Activated CD4-positive, CD25-positive, alpha-beta regulatory T cell treated with anti-CD3 and anti-CD28 coated beads, Interleukin-2, amount 50 U/mL, for 24 hours (primary cell): ENCODE measurements at places on chromosomes 3 and 15.

- ATAC-seq: no peak
These were observed 171.8 kb upstream of the CDIN1 start for GRCh38 chr15:36407647-36408046.

DNA sequence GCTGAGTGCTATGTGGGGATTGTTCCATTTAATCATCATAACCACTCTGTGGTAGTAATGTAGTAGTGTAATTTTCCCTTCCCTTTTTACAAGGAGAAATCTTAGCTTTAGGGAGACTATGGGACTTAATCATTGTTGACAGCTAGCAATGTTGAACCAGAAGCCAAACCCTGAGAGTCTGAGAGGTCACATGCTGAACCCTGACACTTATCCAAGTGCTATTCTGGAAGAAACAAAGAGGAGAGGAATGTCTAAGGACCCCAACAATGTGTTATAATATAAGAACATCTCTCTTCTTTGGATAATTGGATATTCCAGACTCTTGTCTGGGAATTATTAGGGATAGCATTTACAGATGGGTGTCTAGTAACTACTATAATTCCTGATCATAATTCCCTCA, 58.4 kb downstream of the GAP43 start:
- no peak for ATAC-seq

- peak; percentile 36 for ATAC-seq
These were observed 670 bp downstream of the PRKCI start for GRCh38 chr3:170222647-170223541.

- no peak for ATAC-seq
These were observed 24.4 kb downstream of the LARS2 start for GRCh38 chr3:45412763-45413162.

DNA sequence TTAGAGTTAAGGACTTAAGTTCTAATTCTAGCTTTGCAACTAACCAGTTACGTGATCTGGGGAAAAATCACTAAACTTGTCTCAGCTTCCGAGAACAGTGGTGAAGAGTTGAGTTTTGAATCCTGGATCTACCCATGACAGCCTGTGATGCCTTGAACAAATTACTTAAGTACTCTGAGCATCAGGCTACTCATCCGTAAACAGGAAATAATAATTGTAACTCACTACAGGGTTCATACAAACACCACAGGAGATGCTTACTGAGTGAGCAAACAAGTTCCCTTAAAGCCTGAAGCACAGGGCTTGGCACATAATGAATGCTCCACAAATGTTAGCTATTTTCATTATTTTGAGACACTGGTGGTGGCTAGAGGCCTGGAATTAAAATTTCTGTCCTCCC, 158.8 kb downstream of the ERC2 start:
- no peak for ATAC-seq

GRCh38 chr3:12458901-12459300, 25.4 kb upstream of the TSEN2 start:
- ATAC-seq: no peak

DNA sequence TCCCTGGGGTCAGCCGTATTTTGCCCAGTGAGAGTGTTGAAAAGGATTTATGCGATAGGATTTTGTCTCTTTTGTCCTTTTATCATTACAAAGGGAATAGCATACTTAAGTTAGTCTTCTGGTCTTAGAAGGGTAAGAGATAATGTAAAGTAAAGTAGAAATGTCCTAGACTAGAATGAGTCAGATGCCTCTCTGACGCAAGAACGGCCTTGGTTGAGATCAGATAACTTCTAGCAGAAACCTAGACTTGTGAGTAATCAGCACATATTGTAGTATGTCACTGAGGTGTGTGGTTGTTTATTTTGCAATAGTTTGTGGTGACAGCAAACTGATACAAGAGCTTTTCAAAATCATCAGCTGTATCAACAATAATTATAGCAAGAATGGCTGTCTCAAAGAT, 866.1 kb downstream of the NSUN3 start:
- ATAC-seq: no peak

- ATAC-seq: no peak
These were observed 104.7 kb downstream of the UNC13C start for GRCh38 chr15:54082836-54083492.

DNA sequence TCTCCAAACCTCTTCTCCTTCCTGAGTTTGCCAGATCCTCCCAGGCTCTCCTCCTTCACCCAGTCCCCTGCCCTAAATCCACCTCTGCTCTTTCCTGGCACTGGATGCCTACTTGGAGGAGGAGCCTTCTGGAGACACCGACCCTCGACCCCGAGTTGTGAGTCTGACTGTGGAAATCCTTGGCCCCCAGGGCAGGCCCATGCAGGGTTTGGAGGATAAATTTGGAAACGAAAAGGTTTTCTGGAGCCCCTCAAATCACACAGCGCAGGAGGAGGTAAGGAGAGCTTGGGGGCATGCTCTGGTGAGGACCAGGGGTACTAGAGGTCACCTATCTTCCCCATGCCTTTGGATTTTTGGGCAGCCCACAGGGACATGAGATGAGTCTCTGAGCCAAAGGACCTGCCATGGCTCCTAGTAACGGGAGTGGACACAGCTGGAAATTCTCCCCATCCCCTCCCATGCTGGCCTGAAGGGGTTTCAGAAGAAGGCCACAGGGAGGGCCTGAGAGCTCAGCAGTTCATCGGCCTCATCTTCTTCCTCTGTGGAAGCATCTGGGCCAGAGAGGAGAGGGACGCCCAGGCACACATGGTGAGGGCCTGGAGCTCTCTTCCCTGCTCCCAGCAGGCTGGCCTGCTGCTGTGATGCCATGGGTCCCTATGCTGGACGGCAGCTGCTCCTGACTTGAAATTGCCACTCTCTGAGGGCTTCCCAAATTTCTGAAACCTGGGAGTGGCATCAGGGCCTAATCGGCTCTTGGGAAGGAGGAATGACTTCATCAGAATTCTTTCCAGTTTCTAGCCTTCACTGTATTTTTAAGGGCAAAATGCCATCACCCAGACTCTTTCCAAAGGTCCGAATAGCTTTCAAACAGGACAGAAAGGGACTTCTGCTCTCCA, 68.6 kb upstream of the ITGA11 start:
- ATAC-seq: no peak

DNA sequence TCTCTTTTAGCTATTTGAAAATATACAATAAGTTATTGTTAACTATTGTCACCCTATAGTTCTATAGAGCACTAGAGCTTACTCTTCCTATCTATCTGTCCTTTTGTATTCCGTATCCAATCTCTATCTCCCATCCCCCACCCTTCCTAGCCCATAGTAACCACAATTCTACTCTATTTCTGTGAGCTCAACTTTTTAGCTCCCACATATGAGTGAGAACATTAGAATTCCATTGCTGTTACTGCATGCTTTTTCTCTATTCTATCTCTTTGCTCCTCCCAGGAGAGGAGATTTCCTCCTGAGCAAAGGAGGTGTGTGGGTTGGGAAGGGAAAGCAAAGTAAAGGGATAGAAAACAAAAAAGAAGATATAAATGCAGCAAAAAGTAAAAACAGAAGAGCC, 105.6 kb upstream of the SLC4A7 start:
- ATAC-seq: no peak

- no peak for ATAC-seq
These were observed at the start of gene A4GNT for GRCh38 chr3:138132239-138132638. TSS of gene A4GNT (minus strand) at chr3:138132390. CDS start at chr3:138131256, 1,134 bp downstream.

DNA sequence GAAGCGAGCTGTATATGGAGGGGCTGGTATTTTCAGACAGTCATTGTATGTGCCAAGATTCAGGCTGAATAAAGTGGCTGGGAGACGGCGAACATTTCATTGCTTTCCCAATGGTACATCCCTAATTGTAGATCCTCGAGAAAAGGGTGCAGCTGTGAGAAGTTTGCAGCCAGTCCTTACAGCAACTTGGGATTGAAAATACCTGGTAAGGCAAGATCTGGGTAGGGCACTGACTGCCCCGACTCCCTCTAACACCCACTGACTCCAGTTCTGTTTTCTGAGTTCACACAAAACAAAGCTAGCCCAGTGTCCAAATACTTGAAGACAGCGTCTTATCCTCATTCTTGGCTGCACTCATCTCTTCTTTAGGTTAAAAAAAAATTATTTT, 63.7 kb downstream of the EDEM1 start:
- ATAC-seq: no peak

DNA sequence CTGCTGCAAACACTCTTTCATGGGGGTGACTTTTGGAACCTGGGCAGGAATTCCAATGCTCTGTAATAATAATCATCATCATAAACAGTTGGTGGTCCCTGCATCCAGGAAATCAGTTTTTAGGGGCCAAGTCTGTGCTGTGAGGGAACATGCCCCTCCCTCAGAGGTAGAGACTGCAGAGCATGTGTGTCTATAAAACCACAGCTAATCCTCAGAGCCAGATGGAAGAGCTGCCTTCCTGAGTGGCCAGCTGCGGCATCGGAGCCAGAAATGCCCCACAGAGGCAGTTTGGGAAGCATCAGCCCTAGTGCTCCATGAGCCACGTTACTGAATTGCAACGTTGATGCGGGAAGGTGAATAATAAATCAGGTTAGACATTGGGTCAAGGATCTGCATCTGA, 12.9 kb upstream of the TPM1 start:
- no peak for ATAC-seq
